Fibroblast of skin of back (primary cell): ENCODE measurements at places on chromosomes 5 and 9.

- no peak for DNase-seq
Observed at GRCh38 chr5:134118212-134118835, 3.8 kb downstream of the TCF7 start.

DNA sequence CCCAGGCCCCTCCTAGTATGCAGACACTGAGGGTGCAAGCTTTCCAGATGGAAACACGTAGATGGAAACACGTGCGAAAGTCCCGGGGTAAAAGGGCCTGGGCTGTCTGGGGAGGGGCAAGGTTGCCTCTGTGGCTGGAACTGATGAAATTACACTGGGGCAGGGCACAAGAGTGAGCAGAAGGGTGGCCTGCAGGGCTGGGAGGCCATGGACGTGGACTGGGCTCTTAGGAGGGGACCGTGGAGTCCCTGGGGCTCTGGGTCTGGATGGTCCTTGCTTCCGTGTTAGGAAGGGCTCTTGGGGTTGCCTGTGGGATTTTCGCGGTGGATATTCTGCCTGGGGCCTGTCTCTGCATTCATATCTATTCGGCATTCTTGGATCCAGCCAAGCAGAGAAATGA lies 63.3 kb downstream of the IRX1 start:
- no peak for DNase-seq

DNA sequence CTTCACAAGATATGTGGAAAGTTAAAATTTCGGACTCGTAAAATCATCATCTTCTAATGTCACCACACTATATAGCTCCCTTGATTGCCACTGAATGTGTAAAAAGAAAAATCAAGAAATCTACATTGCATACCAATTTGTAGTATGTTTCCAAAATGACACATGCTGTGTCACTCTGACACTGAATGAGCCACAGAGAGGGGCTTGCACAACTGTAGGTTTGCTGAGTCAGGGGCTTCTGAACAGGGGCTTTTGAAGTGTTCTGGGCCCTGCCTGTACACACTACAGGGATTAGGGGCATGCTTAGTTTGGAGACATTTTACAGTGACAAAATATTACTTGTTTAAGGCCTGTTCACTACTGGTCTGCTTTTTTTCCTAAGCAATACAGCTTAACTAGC lies 234.4 kb upstream of the GRAMD2B start:
- DNase-seq = peak; percentile 5

DNA sequence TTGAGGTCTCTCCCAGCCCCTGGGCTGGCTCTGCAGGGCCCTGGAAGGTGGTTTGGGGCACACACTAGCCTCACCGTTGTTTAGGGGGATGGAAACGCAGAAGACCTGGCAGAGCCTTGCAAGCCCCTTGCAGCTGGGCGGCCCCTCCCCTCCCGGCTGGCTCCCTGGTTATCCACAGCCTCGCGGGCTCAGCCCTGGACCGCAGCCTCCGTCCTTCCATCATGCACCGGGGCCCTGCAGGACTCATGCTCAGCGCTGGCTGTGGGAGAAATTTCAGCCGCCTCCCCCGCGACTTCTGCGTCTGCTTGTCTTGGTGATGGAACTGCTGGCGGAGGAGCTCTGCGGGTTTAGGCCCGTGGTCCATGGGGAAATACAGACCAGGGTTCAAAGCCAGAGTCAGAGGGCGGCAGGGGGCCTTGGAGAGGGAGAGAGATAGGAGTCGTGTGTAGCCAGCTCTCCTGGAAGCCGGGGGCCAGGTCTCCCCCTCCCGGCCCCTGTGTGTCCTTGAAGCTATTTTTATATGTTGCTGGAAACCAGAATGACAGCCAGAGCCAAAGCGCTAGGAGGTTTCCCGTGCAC lies 75.8 kb upstream of the IER5L start:
- no peak for DNase-seq
